Cortex of kidney (tissue), 1 donor: ENCODE measurements at places on chromosomes 16 and 17.

- DNase-seq = no peak
Observed at GRCh38 chr16:56708525-56709442, 21.1 kb upstream of the NUP93 start.

GRCh38 chr16:30377050-30377811 lies 2.6 kb downstream of the MYL11 start:
- DNase-seq = no peak

- no peak for DNase-seq
Observed at GRCh38 chr17:82815354-82815753, 24.5 kb downstream of the ZNF750 start.

DNA sequence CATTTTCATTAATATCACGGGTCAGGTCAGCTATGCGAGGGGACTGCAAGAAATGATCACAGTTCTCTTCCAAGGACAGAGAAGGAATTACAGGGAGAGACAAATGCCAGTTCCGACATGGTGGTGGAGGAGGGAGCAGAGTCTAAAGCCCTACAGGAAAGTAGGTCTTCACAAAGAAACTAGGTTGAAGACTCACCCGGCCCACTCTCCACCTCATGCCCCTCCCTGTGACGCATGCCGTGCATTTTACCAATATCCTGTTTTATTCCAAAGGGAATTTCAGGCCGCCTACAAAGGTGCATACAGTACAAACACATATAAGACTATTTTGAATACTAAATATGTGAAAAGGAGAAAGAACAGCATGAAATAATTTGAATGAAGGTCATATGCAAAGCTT lies 56.8 kb downstream of the CDH11 start:
- no peak for DNase-seq

GRCh38 chr17:48553826-48554225 lies 8.9 kb upstream of the HOXB2 start:
- no peak for DNase-seq

DNA sequence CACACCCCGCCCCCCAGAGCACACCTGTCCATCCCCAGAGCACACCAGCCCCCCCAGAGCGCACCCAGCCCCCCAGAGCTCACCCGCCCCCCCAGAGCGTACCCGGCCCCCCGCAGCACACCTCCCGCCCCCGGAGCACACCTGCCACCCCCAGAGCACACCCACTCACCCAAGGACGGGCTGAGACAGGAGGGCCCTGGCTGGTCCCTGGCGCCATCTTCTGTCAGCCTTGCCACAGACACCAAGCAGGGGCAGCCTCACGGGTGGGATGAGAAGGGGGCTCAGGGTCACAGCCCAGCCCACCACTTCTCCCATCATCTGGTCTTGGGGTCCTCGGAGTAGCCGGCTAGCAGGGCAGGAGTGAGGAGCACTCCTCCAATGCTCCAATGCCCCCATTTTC lies 31.8 kb downstream of the PIEZO1 start:
- DNase-seq = no peak

DNA sequence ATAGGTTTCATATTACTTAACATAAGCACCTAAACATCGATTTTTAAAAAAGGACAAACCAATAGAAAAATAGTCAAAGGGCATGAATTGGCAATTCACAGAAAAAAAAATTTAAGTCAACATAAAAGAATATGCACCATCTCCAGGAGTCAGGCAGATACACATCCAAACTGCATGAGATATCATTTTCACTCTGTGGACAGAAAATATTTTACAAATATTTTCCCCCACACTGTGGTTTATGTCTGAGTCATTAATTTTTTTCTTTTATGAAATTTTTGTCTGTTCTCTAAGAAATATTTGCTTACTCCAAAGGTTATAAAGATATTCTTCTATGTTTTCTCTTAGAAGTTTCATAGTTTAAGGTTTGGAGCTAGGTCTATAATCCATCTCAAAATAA lies 74.4 kb upstream of the DNAH17 start:
- DNase-seq = no peak

GRCh38 chr16:6345090-6345489 lies 987.6 kb upstream of the RBFOX1 start:
- no peak for DNase-seq

GRCh38 chr17:45431531-45432404 lies 902 bp downstream of the ARHGAP27 start:
- DNase-seq = no peak

- DNase-seq = no peak
Observed at GRCh38 chr16:86225905-86226371, 284.4 kb upstream of the FOXF1 start.

DNA sequence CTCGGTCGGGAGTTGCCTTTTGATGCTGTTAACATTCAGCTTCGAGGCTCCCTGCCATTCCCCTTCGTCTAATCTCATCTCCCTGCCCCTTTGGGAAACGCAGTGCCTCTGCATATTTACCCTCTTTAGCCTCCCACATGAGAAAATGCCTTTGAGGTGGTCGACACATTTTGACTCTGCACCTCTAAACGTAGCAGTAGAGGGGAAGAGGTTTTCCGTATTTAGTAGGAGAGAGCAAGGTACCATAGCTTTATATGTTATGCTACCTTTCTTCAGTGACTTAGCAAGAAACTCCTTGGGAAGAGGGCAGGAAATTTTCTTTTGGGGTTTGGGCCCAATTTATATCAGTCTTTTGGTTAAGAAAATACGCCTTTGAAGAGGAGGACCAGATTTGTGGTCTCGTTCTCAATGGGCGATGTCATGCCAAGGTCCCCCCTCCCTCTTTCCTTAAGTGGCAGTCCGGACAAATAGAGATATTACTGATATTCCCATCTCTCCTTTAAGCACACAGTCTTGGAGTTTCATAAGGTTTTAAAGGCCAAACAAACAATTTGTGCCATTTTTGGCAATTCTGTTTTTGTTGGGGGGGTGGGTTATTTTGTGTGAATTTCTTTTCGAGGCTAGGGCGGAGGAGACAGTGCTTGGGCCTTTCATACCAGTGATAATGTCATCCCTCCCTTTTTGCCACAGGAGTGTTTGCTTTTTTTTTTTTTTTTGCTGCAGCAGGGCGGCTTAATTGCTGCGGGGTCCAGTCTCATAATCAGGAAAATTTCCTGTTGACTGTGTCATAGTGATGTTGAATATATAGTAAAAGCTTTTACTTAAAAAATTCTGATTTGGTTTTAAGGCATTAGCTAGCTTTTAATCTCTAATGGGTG lies 1.5 kb downstream of the PAFAH1B1 start:
- DNase-seq = no peak

DNA sequence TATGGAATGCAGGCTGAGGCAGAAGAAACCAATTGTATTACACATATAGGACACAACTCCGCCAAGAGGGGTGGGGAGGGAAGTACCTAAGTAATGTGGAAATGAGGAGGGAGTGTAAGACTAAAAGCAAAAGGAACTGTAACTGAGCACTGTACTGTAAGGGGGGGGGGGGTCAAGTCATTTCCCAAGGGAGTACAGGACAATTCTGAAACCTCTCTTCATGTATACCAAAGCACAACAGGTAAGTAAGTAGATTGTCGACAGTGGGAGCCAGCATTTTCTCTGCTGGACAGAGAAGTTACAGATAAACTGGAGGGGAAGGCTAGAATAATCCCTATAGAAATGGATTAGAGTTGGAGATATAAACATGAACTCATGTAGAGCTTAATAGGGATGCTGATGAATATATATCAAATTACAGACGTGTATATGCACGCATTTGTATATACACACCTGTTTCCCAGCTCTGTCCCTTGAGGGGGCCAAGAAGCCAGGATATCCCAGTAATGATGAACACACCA lies 6.4 kb downstream of the USP22 start:
- DNase-seq = no peak

GRCh38 chr16:28210979-28211588 lies 681 bp downstream of the XPO6 start:
- no peak for DNase-seq

DNA sequence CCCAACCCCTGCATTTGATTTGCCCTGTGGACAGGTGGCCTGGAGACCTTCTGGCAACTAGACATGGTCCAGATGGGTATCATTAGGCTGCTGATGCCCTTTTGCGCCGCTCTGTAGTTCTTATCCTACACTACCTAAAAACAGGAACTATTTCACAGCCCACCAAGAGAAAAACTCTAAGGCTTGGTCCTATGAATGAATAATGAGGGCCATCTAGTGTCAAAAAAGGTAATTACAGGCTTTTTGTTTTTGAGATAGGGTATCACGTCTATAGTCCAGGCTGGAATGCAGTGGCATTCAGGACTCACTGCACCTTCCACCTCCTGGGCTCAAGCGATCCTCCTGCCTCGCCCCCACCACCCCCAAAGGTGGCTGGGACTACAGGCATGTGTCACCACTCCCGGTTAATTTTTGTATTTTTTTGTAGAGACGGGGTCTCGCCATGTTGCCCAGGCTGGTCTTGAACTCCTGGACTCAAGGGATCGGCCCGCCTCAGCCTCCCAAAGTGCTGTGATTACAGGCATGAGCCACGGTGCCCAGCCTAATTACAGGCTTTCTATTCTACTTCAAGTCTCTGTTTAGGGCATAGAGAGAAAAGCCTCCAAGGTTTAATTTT lies 20.9 kb downstream of the COIL start:
- DNase-seq = no peak

- no peak for DNase-seq
Observed at GRCh38 chr17:45155029-45155428, 6.6 kb upstream of the HEXIM2 start.

- DNase-seq = no peak
Observed at GRCh38 chr16:86243571-86244154, 266.7 kb upstream of the FOXF1 start.

DNA sequence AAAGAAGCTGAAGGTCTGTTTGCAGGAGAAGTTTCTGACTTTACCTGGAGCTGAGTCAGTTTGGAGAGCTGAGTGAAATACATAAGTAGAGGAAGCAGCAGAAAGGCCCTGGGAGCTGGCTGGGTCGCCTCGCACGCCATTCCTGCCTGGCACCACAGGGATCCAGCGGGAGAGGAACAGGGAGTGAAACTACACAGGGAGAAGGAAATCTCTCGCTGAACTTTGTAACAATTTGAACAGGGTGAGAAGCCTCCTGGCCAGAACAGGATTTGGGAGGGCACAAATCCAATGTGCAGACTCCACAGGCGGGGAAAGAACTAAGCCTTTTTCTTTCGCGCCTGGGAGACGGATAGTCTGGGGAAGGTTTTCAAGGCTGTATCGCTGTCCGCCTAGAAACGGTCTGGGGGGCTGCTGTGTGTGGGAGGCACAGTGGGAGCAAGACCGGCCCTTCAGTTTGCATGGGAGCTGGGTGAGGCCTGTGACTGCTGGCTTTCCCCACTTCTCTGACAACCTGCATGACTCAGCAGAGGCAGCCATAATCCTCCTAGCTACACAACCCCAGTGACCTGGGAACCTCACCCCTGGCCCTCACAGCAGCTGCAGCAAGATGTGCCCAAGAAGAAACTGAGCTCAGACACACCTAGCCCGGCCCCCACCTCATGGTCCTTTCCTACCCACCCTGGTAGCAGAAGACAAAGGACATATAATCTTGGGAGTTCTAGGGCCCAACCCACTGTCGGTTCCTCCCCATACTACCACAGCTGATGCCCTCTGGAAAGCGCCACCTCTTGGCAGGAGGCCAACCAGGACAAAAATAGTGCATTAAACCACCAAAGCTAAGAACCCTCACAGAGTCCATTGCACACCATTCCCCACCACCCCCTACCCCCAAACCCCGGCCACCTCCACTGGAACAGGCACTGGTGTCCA lies 778.6 kb downstream of the KCNJ2 start:
- no peak for DNase-seq

GRCh38 chr17:80803451-80804428 lies 187.9 kb upstream of the CHMP6 start:
- DNase-seq = no peak

- no peak for DNase-seq
Observed at GRCh38 chr16:4404247-4404966, 12.0 kb downstream of the CORO7 start.

- DNase-seq = no peak
Observed at GRCh38 chr17:59851439-59852375, 41.0 kb downstream of the TUBD1 start.

DNA sequence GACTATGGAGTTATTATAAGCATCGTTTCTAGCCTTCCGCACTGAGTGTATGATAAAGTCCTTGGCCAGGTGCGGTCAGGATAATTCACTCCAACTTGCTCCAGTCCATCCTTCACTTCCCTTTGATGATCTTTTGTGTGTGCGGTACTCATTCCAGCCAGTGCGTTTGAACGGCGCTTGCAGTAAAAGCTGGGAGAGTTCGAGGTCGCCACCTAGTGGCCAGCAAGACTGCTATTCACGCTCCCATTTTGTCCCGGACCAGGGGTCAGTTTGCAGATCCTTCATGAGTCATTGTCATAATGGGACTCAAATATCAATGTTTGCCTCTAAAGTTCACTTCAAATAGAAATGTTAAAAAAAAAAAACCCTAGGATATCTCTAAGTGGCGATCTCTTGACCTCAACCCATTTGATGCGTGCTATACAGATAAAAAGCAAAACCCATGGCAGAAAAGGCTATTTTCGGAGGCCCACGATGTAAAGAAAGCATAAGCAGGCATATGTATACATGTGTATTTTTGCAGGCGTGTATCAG lies 417.1 kb downstream of the TMEM114 start:
- no peak for DNase-seq

GRCh38 chr16:27208796-27209195 lies 5.5 kb downstream of the KDM8 start:
- DNase-seq = no peak

DNA sequence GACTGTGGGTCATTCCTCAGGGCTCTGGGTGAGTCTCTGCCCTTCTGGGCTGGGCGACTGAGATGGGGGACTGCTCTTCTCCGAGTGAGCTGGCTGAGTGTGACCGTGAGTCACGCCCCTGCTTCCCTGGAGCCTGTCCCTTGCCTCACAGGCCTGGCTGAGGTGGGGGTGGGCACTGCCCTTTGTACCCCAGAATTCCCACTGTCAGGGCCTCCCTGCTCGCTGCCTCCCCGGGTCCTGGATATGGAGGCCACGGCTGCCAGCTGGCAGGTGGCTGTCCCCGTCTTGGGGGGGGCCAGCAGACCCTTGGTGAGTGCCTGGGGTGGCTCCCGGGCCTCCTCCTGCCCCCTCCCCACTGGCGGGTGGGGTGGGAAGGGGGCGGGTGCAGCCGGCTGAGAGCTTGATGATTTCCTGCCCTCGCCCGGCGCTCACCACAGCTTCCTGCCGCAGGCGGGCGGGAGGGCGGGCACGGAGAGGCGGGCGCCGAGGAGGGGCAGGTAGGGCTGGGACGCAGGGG lies at the start of gene LAT:
Gene LAT, plus strand, starts transcription at position 434 of the 517 bp plus-strand sequence. CDS start 366 bp downstream, outside the sequence.
- no peak for DNase-seq

GRCh38 chr17:27473190-27473747 lies 17.0 kb downstream of the KSR1 start:
- DNase-seq = no peak

- no peak for DNase-seq
Observed at GRCh38 chr17:82073446-82073845, 7.8 kb upstream of the DUS1L start.
